Omental fat pad (tissue), 4 donors: ENCODE measurements at places on chromosomes 6 and 20.

DNA sequence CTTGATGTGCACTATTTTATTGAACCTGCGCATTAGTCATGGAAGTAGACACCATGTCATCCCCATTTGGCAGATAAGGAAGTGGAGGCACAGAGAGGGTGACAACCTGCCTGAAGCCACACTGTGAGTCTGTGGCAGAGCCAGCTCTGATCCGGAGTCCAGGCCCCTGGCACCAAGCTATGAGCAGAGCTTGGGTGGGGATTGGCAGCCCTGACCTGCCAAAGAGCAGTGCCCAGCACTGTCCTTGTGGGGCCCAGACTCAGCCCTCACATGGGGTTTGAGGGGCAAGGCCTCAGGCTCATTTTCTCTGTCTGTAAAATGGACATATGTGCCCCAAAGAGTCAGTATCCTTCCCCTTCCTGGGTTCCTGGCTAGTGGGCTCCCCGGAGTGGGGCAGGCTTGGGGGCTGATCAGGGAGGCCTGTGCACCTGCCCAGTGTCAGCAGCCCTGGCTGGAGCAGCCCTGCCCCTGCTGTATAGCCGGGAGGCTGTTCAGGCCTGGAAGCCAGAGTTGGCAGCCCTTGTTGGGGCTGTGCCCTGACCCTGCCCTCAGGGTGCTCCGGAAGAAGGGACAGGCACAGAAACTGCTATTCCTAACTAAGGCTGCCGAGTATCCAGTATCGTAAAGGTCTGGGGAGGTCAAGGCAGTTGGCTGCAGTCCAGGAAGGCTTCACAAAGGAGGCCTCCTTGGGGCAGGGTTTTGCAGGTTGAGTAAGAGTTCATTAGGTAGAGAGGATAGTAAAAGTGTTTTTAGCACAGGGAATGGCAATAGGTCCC, 38.7 kb downstream of the TGM2 start:
- peak; percentile 18 for DNase-seq

- no peak for DNase-seq
Observed at GRCh38 chr6:29958921-29959320, 16.6 kb downstream of the HLA-A start.

GRCh38 chr6:12408752-12409151, 118.6 kb downstream of the EDN1 start:
- no peak for DNase-seq

DNA sequence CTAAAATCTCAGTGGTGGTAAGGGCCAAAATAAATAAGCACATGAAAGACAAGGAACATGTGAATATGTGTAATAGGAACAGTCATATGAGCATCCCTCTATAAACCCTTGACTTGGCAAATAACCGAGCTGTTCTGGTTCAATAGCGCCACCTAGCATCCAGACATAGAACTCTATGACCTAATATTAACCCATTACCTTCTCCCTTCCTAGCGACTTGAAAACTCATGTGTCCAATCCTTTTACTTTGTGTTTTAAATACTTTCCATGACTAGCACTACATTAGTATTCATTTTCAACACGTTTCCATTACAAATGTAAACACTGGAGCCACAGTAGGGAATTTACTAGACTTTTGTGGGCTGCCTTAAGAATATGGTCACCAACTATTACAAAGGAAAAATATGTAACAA, 279.7 kb downstream of the UST start:
- DNase-seq, result no peak

- DNase-seq, result no peak
Observed at GRCh38 chr20:63740070-63740626, 572 bp downstream of the SLC2A4RG start.

DNA sequence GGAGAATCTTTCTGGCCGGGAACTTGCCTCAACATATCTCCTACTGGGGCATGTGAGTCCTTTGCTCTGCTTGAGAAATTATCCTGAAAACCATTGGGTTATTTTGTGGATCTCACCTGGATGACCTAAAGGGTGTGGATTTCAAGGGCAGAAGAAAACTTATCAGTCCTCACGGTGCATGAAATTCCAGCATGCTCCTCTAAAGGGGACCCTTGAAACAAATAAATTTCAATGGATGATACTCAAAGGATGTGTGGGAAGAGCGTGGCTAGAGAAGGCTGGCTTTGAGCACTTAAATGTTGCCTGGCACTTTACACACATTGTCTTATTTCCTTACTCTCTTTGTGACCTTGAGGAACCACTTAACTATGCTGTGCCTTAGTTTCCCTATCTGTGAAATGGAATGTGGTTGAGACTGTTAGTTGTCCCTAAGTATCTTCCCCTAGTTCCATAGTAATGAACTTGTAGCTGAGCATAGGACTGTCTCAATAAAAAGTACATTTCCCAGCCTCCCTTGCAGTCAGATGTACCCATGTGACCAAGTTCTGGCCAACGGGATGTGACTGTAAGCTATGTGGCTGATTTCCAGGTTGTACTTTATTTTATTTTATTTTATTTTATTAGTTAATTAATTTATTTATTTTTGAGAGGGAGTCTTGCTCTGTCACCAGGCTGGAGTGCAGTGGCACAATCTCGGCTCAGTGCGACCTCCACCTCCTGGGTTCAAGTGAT, 81.9 kb upstream of the PTPN1 start:
- no peak for DNase-seq

GRCh38 chr6:24883618-24884017, 52.1 kb downstream of the RIPOR2 start:
- no peak for DNase-seq

GRCh38 chr6:160076009-160076408, 45.6 kb upstream of the SLC22A1 start:
- no peak for DNase-seq

DNA sequence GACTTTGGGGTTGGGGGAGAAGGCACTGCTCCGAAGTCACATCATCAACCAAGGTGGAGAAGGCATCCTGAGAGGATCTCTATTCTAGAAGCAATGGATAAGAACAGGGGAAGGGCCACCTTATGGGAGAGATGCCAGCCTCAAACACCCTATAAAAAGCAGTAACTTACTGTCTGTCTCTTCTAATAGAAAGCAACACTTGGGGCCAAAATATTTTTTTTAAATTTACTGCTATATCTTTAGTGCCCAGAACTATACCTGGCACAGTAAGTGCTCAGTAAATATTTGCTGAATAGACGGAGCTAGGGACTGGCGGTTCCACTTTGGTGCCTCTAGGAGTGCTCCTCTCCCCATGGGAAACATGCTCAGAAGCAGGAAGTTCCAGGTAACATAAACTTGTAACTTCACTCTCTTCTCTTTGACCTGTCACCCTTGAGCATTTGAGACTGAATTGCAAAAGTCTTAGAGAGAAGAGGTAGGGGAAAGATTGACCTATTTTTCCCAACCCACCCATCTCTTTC, 807 bp upstream of the OTOR start:
- no peak for DNase-seq

GRCh38 chr20:31861385-31862156, 8.8 kb downstream of the DUSP15 start:
- DNase-seq, result no peak

DNA sequence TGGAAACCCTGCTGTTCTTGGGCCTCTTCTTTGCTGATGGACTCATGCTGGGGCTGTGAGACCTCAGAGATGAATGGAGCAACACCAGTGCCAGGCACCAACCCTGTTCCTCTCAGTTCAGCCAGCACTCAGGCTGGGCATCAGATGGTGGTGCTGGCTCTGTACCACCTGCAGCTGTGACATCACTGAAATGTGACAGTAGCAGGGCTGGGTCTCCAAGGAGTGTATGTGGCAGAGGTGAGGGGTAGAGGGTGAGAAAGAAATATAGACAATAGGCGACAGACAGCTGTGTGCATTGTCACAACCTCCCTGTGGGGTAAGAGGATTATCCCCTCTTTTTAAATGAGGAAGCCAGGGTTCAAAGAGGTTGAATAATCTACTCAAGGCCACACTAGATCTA, at the start of gene TP53TG5:
TP53TG5 (minus strand) TSS at position 135 of the 400 bp plus-strand sequence; CDS start at position 46, 89 bp downstream.
- DNase-seq, result no peak

DNA sequence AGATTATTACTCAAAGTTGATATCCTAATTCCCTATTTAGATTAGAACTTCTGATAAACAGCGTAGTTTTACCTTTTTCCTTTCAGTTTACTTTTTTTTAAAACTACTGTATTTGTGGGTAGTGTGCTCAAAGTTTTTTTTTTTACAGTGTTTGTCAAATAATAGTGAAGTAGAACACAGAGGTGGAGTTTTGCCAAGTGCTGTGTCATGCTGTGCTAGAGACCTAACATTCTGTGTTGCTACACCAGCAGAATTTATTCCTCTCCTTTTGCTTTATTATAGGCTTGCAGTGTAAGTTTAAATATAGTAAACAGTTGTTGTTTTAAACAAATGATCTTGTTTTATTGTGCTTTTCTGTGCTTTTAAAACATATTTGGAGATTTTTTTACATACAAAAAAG, 125.4 kb downstream of the HIVEP1 start:
- DNase-seq, result no peak

GRCh38 chr20:8909596-8909995, 159.3 kb upstream of the PLCB4 start:
- DNase-seq, result no peak

- no peak for DNase-seq
Observed at GRCh38 chr6:31775184-31775583, 1.9 kb downstream of the VWA7 start.

GRCh38 chr6:84605298-84605697, 159.1 kb downstream of the TBX18 start:
- DNase-seq, result no peak

- no peak for DNase-seq
Observed at GRCh38 chr20:50335105-50335504, 144.5 kb downstream of the CEBPB start.

DNA sequence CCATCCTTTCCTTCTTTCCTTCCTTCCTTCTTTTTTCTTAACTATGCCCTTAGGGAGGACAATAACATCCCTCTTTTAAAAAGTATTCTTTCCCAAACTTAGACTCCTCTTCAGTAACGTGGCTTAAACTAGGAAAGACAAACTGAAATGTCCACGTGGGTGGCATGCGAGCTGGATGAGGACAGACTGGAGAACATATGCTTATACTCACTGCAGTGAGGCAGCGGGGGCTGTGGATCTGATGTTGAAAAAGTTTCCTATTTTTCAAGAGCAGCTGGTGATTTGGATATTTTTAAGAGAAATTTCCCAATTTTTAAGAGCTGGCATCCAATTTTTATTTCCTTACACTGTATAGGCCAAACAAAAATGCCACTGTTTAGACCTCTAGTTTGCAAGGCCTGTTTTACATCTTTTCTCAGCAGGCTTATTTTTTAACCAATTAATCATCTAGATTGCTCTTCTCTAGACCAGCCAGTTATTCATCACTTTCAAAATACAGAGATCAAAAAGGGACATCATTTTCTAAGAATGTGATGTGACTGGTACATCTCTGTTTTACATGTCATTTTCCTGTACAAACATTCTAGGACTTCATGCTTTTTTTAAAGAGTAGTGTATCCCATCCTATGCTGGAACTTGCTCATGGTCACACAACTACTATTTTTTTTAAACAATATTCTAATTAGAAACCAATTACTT, 226.5 kb downstream of the BTBD9 start:
- DNase-seq, result no peak

DNA sequence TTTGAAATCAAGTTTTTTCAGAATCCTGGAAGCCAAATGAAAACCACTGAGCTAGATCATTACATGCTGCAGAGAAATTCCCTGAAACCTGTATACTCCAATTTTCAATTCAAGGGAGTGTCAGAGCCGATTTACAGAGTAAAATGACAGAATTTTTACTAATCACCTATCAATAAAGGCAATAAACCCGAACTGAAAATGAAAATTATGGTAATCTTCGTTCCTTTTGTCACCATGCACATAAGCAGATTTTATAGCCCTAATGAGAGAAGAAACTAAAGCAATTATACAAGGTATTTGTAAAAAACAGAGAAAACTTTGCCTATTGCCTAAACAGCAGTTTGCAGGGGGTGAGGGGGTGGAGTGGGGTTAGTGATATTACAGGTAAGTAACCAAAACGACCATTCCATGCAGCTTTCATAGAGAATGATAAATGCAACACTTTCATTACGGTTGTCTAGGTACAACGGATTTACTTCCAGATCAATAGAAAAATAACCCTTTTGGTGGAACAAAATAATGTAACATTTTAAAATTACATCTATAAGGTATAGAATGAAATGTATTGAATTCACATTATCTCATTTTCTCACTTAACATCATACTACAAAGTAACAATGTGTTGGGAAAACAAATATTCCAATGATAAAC, 115.2 kb upstream of the BEND6 start:
- no peak for DNase-seq

- DNase-seq, result no peak
Observed at GRCh38 chr6:7316658-7317533, 3.9 kb upstream of the SSR1 start.

GRCh38 chr6:103105686-103106085, 1712.2 kb downstream of the GRIK2 start:
- DNase-seq, result no peak

DNA sequence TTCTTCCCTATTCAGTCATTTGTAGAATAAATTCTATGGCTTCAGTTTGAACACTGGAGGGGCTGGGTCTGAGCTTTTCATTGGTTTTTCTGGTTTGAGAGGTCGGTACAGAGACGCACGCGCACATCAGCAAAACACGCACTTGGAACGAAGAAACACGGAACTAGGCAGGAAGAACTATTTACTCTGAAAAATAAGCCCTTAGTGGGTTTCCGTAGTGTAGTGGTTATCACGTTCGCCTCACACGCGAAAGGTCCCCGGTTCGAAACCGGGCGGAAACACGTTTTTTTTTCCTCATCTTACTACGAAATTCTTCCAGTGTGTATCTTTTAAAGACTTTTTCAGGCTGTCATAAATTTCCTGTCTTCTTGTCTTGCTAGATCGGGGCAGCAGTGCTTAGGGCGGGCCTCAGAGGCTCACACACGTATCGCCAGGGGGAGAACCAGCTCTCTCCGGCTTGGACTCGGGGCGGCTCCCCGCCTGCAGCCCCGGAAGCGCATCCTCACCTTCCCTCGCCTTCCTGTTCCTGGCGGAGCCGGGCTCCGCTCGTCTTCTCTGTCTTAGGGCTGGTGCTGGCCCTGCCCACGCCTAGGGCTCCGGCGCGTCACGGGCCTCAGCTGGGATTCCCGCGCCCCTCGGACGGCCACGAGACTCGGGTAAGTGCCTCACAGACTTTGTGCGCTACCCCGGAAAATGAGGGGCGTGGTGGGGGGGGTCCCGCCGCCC, at the start of gene HMGN4:
HMGN4 (plus strand) TSS at position 521 of the 726 bp plus-strand sequence. CDS start 6,841 bp downstream, outside the sequence.
- DNase-seq, result peak; percentile 50

- DNase-seq, result no peak
Observed at GRCh38 chr6:26576929-26577719, 19.6 kb upstream of the ABT1 start.
